ENCODE measurements at places on chromosomes 2 and 18.

DNA sequence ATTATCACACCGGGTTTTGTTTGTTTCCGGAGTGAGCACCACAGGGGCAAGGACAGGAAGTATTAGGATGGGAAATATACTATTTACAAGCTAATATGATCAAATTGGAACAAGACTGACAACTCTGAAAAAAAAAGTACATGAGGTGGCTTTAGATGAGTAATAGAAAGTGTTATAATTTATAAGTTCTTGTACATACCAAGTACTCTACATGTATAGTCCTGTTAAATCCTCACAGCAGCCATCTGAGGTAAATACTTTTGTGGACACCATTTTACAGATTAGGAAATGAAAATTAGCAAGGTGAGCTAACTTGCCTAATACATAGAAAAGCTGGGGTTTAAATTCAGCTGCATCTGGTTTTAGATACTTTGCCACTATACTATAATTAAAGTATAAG lies 11.2 kb downstream of the FAP start:
- no peak for DNase-seq

- DNase-seq = no peak
These were observed 350.6 kb upstream of the VRK2 start for GRCh38 chr2:57696016-57696415.

- no peak for DNase-seq
These were observed 23.4 kb downstream of the CCDC138 start for GRCh38 chr2:108809936-108810335.

DNA sequence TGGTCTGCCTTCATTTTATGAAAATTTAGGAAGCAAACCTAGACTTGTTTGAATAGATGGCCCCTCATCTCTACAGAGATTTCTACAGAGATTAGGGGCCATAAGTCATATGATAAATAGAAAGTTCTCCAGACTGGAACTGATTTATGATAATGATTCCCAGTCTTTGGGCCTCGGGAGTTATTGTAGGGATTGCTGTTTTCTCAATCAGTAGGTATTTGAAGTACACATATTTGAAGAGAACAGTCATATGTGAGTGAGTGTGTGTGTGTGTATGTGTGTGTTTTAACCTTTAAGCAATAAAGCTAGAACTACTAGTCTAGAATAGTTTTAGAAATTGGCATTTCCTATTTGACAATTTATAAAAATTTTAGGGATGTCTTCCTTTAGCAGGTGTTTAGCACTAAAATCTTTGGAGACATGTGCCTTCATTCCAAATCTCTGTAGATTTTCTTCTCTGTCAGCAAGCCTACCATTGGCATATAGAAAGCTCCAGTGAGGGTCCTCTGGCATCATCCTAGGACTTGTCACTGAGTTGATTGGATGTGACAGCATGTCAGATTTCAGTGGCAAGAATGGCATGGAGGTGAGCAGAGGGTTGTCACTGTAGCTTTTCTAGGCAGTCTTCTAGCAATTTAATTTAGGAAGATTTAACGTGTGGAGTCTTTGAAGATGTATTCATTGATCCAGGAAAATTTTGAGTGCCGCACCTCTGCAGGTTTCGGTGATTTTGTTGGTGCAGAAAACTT lies 71.2 kb downstream of the MYO1B start:
- DNase-seq = no peak

- no peak for DNase-seq
These were observed 154.3 kb downstream of the TCF4 start for GRCh38 chr18:55433648-55434047.

DNA sequence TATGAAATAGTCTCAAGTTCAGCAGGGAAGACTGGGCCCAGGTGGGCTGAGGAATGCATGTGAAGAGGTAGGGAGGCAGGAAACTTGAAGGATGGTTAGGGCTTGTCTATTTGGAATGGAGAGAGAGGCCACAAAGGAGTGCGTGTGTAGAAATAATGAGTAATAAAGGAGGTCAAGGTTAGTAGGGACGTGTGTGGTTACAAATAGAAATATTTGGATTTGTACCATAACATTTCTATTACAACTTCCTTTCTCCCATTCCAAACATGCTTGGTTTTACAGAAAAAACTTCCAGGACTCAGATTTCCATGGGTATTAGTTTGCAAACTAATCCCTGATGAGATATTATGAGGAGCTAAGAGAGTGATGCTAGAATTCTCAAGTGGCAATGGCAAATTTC lies 280.6 kb downstream of the NCKAP5 start:
- DNase-seq = no peak

DNA sequence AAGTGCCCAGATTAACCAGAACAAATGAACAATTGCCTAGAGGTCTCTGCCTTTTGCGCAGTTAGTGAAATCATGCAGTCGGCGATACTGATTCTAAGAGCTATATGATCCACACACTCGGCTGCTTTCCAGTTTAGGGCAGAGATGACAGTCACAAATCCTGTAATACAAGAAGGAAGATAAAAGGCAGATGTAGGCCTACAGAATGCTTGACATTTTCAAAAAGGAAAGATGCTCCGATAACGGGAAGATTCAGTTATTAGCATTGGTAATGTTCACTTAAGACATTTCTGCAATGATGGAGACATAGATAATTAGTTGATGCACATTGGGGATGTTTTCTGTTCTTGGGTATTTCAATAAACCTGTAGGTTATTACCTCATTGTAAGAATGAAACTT lies 19.5 kb downstream of the NYAP2 start:
- DNase-seq = no peak

GRCh38 chr2:31166925-31167324 lies 28.7 kb upstream of the GALNT14 start:
- DNase-seq = no peak

- no peak for DNase-seq
These were observed 94.5 kb upstream of the LMAN1 start for GRCh38 chr18:59453468-59453961.

GRCh38 chr2:234949762-234950434 lies 1.9 kb upstream of the SH3BP4 start:
- DNase-seq = peak; percentile 14

DNA sequence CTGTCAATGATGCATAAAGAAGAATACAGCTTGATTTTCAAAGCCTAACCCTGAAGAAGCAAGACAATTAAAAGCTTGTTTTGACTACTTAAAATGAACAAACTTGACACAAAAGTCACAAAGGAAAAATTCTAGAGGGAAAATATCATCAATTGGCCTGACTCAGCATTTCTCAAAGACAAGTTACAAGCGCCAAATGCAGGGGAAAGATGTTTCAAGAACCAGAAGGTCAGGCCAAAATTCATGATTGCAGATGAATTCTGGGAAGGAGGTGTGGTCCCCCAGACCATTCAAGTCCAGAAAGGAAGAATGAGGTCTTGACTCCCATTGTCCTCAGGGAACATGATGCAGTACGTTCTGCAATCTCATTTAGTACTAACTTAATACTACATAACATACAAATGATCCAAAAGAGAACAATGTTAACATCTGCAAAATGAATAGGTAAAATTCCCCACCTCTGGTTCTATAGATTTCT lies 64.5 kb downstream of the FAM210A start:
- no peak for DNase-seq

- no peak for DNase-seq
These were observed 36.9 kb downstream of the TRAK2 start for GRCh38 chr2:201414099-201415023.

DNA sequence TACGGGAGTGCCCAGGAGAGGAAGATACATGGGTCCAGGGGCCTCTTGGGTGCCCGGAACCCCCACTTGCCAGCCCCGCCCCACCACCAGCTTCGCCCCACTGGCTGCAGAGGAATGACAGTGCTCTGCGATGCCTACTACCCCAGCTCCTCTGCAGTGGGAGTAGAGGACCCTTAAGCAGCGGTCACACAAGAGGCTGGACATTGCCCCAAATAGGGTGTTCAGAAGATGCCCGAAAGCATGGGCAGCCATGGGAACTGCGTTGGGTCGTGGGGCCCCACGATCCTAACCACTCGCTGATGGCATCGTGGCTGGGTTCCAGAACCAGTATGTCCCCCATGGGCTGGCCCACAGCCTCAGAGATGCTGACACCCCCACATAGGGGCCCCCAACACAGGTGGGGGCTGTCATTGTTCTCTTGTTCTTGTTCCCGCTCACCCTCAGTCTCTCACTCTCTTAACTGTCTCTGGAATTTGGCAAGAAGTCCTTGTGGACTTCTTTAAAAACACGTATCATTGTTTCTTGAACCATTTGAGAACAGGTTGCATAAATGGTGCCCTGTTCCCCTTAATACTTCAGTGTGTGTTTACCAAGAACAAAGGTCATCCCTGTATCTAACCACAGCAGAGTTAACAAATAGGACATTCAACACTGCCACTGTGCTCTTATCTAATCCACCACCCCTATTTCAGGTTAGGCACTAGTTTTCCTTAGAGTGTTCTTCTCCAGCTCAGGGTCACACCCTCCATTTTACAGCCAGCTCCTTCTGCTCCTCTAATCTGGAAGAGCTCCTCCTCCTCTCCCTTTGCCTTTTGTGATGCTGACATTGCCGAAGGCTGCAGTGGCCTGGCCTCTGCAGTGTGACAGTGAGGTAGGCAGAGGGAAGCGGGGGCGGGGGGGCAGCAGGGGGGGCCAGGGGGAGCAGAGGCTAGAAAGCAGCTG lies 76.3 kb downstream of the STPG4 start:
- no peak for DNase-seq

- DNase-seq = no peak
These were observed 159.6 kb downstream of the SLC8A1 start for GRCh38 chr2:40292291-40292690.

DNA sequence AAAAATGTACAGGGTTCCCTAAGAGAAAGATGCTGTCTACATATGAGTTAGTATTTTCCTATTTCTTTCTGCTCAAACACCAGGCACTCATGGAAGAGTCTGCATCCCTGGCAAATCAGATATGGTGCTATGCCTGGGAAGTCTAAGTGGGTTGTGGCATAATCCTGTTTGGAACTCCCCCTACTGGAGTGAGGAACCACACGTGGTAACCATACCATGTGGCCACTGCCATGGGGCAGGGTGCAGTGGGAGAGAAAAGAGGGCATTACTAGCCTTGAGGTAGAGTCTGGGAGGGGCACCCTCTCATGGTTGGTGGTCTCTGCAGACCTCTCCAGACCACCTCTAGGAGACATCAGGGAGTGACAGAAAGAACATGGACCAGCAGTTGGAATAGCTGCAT lies 257.9 kb upstream of the ATP5MC3 start:
- DNase-seq = no peak

- no peak for DNase-seq
These were observed 17.6 kb upstream of the ZAP70 start for GRCh38 chr2:97695744-97696143.

GRCh38 chr2:218374795-218375194 lies 7.3 kb upstream of the SLC11A1 start:
- DNase-seq = no peak

All from Peyer's patch (tissue), 4 donors.